Bladder microvascular endothelial cell (primary cell): ENCODE measurements at places on chromosomes 2 and 18. TPM values are rescaled to one million over a fixed set of nuclear protein-coding genes. Genes with fewer than 3 reads are reported as not detected.

Gene NHEJ1
- total RNA-seq: 14.9 and 24.1 TPM in 2 replicates

Gene ALPG
- not detected in 2 replicates for total RNA-seq

Gene COL4A4
- total RNA-seq: under 0.01 TPM in 1 of 2 replicates, not detected in the other

Gene IL1RL1
- 3.1 and 3.3 TPM in 2 replicates for total RNA-seq

Gene HOXD10
- total RNA-seq: 0.49 and 3.3 TPM in 2 replicates

Gene CABLES1
- total RNA-seq: 9.7 and 52.2 TPM in 2 replicates
